ENCODE measurements at places on chromosomes 1 and 21.

DNA sequence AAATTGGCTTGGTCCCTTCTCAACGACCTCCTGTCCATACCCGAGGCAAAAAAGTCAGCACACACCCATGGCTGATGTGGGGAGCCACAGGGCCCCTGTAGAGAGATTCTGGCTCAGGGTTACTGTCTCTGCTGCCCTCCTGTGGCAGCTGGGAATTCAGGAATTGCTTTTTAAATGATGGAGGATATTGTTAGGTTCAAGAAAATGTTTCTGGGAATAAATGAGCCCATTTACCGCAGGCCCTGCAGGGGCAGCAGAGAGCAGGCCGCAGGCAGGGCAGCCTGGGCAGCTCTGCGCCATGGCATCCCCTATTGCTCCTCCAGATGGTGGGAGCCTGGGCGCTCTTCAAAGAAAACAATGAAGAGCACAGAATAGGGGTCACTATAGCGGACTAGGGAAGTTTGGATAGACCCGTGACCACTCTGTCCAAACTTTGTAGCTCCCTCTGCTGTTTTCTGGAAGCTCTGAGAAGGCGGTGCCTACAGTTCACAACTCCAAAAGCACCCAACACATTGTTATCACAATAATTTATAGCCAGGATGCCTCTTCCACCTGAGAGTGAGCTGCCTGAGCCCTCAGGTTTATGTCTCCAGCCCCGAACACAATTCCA lies 201.1 kb downstream of the BACH1 start:
- DNase-seq, result no peak

GRCh38 chr1:172758259-172758658 lies 99.4 kb downstream of the FASLG start:
- DNase-seq, result no peak

GRCh38 chr21:28483301-28484035 lies 509.2 kb downstream of the LTN1 start:
- DNase-seq, result no peak

- no peak for DNase-seq
Measured at GRCh38 chr1:199573047-199573446, 454.5 kb upstream of the NR5A2 start.

- DNase-seq, result no peak
Measured at GRCh38 chr1:3330771-3331245, 123.7 kb upstream of the ARHGEF16 start.

- no peak for DNase-seq
Measured at GRCh38 chr1:57991289-57991688, 555.2 kb downstream of the OMA1 start.

Measured in stimulated activated CD8-positive, alpha-beta memory T cell treated with anti-CD3 and anti-CD28 coated beads, Interleukin-4, amount 100 ng/mL, for 1 hour (primary cell).